ENCODE measurements at places on chromosomes 4 and X. TPM values are rescaled to one million over a fixed set of nuclear protein-coding genes. Genes with fewer than 3 reads are reported as not detected.

Gene FAM47A
- total RNA-seq, result not detected

Gene BEX5
- 2.2 TPM for total RNA-seq

Gene TRMT10A
- 10.5 TPM for total RNA-seq

Gene FHDC1
- 0.10 TPM for total RNA-seq

DNA sequence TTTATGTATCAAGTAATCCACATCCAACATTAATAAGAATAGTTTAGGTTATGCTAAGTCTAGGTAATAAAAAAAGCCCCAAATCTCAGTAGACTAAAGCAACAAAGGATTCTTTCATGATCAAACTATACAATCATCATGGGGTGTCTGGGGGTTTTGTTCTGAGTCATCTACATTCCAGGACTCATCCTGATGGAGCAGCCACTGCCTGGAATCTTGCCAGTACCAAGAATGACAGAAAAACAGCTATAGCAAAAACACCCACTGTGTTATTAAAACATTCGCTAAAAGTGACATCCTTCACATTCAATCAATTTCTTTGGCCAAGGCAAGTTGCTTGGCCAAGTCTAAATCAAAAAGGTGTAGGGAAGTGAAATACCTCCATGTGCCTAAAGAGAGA, 3.9 kb upstream of the ARHGEF38 start:
- no peak for DNase-seq
- H3K4me3 ChIP-seq, result no peak overlapping the region
- no peak overlapping the region for H3K27ac ChIP-seq
- H3K4me1 ChIP-seq, result no peaks in the 10 kb centered on the region

DNA sequence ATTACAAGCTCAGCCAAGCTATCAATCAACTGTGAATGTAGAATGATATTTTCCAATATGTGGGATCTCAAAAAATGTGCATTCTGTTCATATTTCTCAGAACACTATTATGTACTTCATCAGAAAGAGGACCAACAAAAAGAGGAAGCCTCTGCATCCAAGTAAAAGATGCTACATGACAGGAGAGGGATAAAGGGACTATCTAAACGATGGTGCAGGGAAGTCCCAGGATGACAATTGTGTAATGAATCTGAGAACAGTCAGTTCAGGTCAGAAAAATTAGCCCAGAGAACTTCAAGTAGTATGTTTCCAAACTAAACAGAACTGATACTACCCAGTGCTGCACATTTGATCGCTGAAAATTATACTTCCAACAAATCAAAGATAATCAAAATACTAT, 127.0 kb downstream of the ZNF330 start:
- no peak overlapping the region for H3K27ac ChIP-seq
- H3K4me3 ChIP-seq, result no peak overlapping the region
- H3K27me3 ChIP-seq, result peaks cover 2% of the 10 kb centered on the region
- H3K36me3 ChIP-seq, result no peaks in the 10 kb centered on the region

GRCh38 chrX:131746491-131746968, 202.7 kb downstream of the OR13H1 start:
- H3K36me3 ChIP-seq, result peaks cover 27% of the 10 kb centered on the region
- H3K27ac ChIP-seq, result no peak overlapping the region
- H3K27me3 ChIP-seq, result no peaks in the 10 kb centered on the region
- DNase-seq, result no peak

- no peak for DNase-seq
- H3K4me1 ChIP-seq, result no peaks in the 10 kb centered on the region
- no peak overlapping the region for H3K4me3 ChIP-seq
Observed at GRCh38 chrX:80181079-80181478, 166.5 kb downstream of the TBX22 start.

GRCh38 chrX:150845091-150845490, 53.4 kb downstream of the CD99L2 start:
- no peak overlapping the region for H3K4me3 ChIP-seq
- H3K27ac ChIP-seq, result no peak overlapping the region
- H3K4me1 ChIP-seq, result peaks cover 7% of the 10 kb centered on the region
- no peaks in the 10 kb centered on the region for H3K27me3 ChIP-seq
- DNase-seq, result no peak
- no peaks in the 10 kb centered on the region for H3K36me3 ChIP-seq

Gene GALNT7
- total RNA-seq, result 23.6 TPM

GRCh38 chr4:84699001-84699671, 116.2 kb downstream of the CDS1 start:
- H3K4me1 ChIP-seq, result peaks cover 2% of the 10 kb centered on the region
- DNase-seq, result no peak
- H3K27ac ChIP-seq, result no peak overlapping the region
- H3K36me3 ChIP-seq, result no peaks in the 10 kb centered on the region
- no peak overlapping the region for H3K4me3 ChIP-seq
- H3K27me3 ChIP-seq, result peaks cover 2% of the 10 kb centered on the region
